ENCODE measurements at places on chromosomes 4 and X.
A peak's percentile ranks its signal among the peaks of the same experiment; 100 is the strongest.

DNA sequence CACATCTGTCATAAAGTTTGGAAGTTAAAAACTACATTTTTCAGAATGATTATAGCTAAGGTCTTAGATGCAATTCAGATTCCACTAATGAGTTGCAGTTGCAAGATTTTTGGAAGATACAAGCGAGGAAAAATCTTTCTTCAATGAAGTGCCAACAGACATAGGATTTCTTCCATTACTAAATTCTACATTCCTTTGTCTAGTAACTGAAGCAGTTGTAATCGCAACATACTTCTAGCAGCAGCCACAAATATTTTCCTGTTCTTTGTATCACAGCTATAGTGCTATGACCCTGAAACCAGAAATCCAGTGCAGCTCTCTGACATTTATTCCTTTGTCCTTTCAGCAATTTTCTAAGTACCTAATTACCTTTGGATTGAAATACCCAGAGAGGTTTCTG, 225.2 kb upstream of the SLIT2 start:
- DNase-seq: no peak

DNA sequence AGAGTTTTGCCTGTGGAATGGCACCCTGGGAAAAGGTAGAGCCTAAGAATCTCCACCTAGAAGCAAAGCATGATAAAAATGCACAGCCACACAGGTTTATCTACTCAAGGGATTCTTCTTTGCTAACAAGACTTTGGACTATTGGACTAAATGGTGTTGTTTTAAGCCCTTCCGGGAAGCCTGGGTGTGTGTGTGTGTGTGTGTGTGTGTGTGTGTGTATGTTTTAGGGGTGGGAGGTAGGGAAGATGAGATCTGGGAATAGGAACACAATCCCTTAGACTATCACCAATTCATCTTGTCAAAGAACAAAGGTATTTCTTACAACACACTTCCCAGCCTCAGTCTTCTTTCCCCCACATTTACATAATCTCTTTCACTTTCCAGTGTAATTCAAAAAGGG, 327.5 kb upstream of the FGF16 start:
- no peak for DNase-seq

- DNase-seq: no peak
Measured at GRCh38 chrX:129696463-129697155, 41.9 kb upstream of the APLN start.

DNA sequence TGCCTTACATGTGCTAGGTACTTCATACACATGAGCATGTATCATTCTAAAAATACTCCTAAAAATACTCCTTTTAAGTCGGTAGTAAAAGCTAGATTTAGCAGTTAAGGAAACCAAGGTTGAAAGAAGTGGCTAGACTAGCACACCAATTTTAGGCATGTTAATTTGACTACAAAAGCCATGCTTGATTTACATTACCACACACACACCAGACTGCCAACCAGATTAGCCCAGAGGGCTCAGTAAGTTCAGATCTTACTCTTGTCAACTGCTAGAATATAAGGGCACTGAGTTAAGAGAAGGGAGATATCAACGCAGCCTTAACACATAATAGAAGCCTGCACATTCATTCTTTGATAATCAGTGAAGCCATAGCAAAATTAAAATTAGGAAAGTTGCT, 117.9 kb downstream of the MID1IP1 start:
- DNase-seq: no peak

- peak; percentile 30 for DNase-seq
Measured at GRCh38 chr4:19224820-19225219, 1026.9 kb upstream of the SLIT2 start.

DNA sequence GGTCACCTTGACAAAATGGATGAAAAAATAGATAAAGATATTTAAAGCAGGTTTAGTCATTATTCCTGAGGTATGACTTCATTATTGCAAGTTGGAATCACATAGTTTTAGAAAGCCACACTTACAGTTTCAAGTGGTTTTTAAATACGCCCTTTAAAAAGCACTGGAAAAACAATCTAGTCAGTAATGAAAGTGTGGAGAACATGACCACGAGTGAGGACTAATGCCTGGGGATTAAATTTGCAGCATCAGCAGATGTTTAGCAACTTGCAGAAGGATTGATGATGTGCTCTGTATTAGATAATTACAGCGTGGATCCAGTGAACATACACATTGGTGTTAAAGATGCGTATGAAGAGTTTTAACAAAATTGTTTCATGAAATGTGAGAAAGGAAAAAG, 5.9 kb downstream of the SPARCL1 start:
- no peak for DNase-seq

GRCh38 chr4:35966566-35966965, 277.7 kb downstream of the ARAP2 start:
- no peak for DNase-seq

- DNase-seq: no peak
Measured at GRCh38 chr4:13535708-13536361, 8.5 kb downstream of the NKX3-2 start.

DNA sequence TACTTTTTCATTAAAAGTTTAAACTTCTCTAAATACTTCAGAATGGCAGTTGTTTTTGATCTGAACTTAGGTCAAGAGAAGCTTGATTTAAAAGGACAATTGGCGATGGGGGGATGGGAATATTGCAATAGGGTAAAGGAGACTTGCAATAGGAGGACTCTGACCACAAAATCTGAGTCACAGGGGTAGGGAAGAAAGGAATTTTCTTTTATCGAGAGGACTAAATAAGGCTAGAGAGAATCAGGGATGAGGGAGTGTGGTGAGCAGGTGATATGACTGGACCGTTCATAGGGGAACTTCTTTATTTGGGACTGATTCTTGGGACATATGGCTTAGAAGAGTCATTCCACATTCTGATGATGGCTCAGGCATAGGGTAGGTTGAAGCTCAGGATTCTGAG, 1260.2 kb downstream of the ADGRL3 start:
- no peak for DNase-seq

DNA sequence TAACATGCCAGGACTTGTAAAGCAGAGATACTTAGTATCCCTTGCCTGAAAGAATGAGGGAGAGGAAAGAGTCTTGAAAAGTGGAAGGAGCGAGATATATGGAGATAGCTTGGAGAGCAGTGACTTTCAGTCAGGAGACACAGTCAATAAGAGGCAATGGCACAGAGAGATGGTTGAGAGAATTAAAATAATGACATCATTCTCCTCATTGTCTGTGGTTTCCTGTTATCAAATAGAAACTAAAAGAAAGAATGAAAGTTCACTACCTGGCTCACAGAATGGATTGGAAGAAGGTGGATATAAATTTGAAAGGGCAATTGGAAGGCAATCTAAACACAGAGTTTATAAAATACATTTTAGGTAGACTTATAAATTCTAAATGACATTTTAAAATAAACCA, 760.2 kb upstream of the AADAT start:
- no peak for DNase-seq

- DNase-seq: no peak
Measured at GRCh38 chr4:3266076-3266475, 17.1 kb downstream of the MSANTD1 start.

DNA sequence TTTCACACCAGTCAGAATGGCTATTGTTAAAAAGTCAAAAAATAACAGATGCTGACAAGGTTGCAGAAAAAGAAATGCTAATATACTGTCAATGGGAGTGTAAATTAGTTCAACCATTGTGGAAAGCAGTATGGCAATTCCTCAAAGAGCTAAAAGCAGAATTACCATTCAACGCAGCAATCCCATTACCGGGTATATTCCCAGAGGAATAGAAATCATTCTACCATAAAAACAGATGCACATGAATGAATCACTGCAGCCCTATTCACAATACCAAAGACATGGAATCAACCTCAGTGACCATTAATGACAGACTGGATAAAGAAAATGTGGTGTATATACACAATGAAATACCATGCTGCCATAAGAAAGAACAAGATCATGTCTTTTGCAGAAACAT, 243.0 kb downstream of the STPG2 start:
- no peak for DNase-seq

- DNase-seq: no peak
Measured at GRCh38 chr4:41751449-41752061, 3.0 kb upstream of the PHOX2B start.

DNA sequence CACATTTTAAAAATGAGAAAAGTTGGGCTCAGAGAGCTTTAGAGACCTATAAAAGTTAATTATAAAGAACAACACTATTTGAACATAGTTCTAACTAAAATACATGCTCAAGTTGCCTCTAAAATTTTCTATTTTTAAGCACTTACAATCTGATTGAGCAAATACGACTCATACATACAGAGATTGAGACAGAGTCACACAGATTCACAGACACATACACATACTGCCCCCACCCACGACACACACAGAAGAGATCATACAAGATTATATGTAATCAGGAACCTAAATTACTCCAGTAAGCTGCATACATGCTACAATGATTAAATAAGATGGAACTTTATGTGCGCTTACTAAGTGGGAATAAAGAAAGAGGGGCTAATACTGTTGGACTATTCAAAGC, 2.7 kb upstream of the ASB5 start:
- no peak for DNase-seq

- no peak for DNase-seq
Measured at GRCh38 chr4:136699905-136700304, 832.4 kb downstream of the PCDH18 start.

DNA sequence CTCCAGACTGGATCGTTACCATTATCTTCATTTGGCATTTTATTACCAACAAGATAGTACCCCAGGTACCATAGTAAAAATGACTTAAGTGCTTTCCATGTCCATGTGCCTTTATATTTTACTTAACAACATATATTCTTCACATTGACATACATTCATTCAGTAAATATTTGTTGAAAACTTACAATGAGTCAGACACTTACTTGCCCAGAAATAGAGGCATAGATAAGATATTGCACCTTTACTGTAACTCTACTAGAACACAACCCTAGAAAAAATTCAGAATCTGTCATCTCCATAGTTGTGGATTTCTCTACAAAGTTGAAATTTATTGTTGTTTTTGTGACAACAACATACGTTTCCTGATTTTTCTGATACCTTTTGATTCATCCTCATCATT, 640.6 kb downstream of the RPA4 start:
- no peak for DNase-seq

DNA sequence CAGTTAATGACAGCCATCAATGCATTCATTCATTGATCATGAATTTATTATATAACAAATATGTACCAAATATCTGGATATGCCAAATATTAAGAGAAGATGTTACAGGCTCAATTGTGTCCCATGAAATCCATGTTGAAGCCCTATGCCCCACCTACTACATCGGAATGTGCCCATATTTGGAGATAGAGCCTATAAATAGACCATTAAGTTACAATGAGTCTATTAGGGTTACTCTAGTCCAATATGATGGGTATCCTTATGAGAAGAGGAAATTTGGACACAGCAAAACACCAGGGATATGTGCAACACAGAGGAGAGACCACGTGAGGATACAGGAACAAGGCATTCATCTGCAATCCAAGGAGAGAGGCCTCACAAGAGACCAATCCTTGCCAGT, 634.5 kb downstream of the DMD start:
- DNase-seq: no peak

DNA sequence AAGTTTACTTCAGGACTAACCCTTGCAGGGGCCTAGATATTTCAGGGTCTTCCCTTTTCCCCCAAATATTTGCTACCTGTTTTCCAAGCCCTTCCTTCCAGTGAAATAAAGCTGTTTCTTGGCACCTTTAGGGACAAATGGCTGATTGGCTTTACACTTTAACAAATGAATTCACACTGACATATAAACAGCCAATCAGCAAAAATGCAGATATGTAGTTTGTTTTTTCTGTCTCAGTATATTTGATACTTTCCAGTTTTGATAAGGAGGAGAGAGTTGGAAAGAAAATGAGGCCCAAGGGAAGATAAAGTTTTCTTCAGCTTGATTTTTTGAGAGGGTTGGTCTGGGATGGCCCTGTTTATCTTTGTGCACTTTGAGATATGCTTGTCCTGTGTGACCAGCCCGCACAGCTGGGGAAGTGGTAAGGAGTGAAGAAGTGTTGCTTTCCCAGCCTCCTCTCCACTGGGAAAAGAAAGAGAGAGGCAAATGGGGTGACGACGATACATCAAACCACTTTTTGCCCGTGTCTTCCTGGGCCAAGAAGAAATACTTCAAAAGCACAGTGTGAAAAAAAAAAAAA, 67.5 kb downstream of the MGST2 start:
- DNase-seq: no peak

DNA sequence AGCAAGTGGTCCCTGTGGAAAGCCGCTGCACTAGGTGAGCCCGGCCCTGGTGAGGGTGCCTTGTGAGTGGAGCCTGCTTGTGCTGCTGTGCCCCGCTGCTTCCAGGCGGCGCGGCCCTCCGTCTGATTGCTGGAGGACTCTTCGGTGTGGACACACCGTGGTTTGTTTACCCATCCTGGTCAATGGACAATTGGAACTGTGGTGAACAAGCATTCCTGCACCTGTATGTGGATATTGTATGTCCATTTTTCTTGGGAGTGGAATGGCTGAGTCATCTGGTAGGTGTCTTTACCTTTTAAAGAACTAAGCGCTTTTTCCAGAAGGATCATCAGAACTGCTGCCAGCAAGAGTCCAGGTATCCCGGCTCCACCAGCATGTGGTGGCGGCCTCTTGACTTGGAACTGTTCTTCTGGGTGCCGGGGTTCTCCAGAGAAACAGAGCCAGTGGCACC, 15.6 kb downstream of the MAEA start:
- DNase-seq: no peak

DNA sequence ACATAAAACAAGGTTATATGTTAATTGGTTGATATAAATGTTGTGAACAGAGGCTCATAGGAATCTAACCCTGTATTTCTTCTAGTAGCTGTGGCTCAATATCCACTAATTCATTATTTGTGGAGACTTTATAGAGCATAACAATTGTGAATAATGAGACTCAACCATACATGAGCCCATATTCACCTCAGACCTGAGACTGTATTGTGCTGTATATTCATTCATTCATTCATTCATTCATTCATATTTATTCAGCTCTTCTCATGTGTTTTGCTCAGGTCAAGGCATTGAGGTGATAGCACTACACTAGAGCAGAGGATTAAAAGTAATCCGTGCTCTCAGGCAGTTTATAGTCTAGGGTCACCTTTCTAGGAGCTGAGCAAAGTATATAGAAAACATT, 24.5 kb upstream of the ANXA3 start:
- no peak for DNase-seq

DNA sequence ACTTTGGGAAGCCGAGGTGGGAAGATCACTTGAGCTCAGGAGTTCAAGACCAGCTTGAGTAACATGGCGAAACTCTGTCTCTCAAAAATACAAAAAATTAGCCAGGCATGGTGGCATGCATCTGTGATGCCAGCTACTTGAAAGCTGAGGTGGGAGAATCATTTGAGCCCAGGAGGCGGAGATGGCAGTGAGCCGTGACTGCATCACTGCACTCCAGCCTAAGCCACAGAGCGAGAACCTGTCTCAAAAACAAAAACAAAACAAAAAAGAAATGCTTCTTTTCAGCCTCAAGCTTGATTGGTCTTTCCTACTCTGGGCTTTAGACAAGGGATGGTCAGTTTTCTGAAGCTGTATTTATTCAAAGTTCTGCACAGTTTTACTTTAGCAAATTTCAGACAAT, 15.8 kb upstream of the DHRSX start:
- DNase-seq: no peak
